ENCODE measurements at places on chromosomes 7 and 10. TPM values are rescaled to one million over a fixed set of nuclear protein-coding genes. Genes with fewer than 3 reads are reported as not detected.

DNA sequence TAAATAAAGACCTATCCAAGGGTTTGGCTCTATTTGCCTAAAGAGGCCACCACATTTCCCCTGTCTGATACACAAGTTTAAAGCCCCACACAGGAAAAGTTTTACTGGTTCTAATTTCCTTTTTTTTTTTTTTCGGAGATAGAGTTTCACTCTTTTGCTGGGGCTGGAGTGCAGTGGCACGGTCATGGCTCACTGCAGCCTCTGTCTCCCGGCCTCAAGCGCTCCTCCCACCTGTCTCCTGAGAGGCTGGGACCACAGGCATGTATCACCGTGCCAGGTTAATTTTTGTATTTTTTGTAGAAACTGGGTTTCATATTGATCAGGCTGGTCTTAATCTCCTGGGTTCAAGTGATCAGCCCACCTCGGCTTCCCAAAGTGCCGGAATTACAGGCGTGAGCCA is 53.3 kb upstream of the ASAH2 start:
- H3K27me3 ChIP-seq = no peaks in the 10 kb centered on the region
- no peak overlapping the region for H3K4me3 ChIP-seq
- H3K36me3 ChIP-seq = no peaks in the 10 kb centered on the region
- H3K4me1 ChIP-seq = no peaks in the 10 kb centered on the region

Gene CNPY4
- 16.1 TPM for total RNA-seq

Gene FXYD4
- total RNA-seq = not detected

DNA sequence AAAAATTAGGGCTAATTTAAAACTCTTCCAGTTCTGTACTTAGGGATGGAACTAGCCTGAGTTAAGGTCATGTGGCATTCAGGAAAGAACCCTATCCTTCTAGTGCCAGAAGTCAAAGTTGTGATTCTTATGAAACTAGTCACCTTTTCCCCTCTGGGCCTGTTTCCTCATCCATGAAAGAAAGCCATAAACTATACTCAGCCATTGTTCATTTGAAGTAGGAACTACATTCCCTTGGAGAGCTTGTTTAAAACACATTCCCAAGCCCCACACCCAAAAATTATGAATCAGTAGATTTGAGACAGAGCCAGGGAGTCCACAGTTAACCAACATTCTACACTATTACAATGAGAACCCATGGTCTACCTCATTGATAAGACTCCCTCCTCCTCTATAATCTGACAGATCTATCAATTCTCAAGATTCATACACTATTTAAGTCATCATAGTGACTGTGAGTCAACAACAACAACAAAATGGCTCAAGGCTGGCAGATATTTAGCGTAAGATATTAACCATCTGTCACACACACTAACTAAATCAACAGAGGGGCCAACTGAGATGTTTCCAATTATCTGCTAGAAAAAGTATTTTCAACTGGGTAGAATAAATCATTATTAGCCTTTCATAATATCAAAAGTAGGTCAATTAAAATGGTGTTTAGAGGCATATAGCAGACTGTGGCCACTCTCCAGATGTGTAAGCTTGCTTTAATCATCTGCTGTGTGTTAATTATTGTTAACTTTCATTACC is 102.3 kb downstream of the SLC25A13 start:
- no peaks in the 10 kb centered on the region for H3K36me3 ChIP-seq
- peaks cover 14% of the 10 kb centered on the region for H3K4me1 ChIP-seq
- H3K27me3 ChIP-seq = no peaks in the 10 kb centered on the region
- no peak overlapping the region for H3K4me3 ChIP-seq
- H3K27ac ChIP-seq = peak overlapping the region; percentile 16

Gene STRIP2
- 1.1 TPM for total RNA-seq

- peak; percentile 59 for DNase-seq
- H3K27ac ChIP-seq = no peak overlapping the region
- H3K27me3 ChIP-seq = no peaks in the 10 kb centered on the region
Measured at GRCh38 chr7:158067931-158068482, 519.6 kb downstream of the PTPRN2 start.

- H3K4me1 ChIP-seq = peaks cover 4% of the 10 kb centered on the region
- H3K27me3 ChIP-seq = no peaks in the 10 kb centered on the region
- H3K36me3 ChIP-seq = no peaks in the 10 kb centered on the region
- no peak overlapping the region for H3K27ac ChIP-seq
- H3K4me3 ChIP-seq = no peak overlapping the region
Measured at GRCh38 chr7:48083114-48083830, 5.8 kb upstream of the UPP1 start.

- no peak overlapping the region for H3K4me3 ChIP-seq
- H3K36me3 ChIP-seq = no peaks in the 10 kb centered on the region
- H3K4me1 ChIP-seq = no peaks in the 10 kb centered on the region
- DNase-seq = no peak
- no peaks in the 10 kb centered on the region for H3K27me3 ChIP-seq
Measured at GRCh38 chr7:95225301-95225700, 99.0 kb downstream of the PON1 start.

- H3K4me1 ChIP-seq = no peaks in the 10 kb centered on the region
- peak; percentile 82 for DNase-seq
- H3K27me3 ChIP-seq = no peaks in the 10 kb centered on the region
- peak overlapping the region; percentile 91 for H3K4me3 ChIP-seq
- H3K27ac ChIP-seq = peak overlapping the region; percentile 93
- peaks cover 19% of the 10 kb centered on the region for H3K36me3 ChIP-seq
Measured at GRCh38 chr7:100875356-100875751, 451 bp downstream of the SRRT start.

DNA sequence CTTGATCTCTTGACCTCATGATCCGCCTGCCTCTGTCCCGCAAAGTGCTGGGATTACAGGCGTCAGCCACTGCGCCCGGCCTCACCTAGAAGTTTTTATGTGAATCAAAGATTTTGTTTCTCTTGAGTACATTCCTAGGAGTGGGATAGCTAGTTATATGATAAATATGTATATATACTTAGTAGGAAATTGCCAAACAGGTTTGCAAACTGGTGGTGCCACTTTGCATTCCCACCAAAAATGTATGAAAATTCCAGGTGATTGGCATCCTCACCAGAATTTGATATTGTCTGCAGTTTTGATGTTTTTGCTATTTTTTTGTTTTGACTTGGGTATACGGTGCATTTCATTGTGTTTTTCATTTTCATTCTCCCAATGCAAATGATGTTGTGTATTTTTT is 86.8 kb downstream of the NOD1 start:
- H3K27ac ChIP-seq = no peak overlapping the region
- DNase-seq = no peak
- H3K4me3 ChIP-seq = no peak overlapping the region
- no peaks in the 10 kb centered on the region for H3K27me3 ChIP-seq
- no peaks in the 10 kb centered on the region for H3K36me3 ChIP-seq

Gene TET1
- 6.4 TPM for total RNA-seq

Gene PRSS37
- total RNA-seq = not detected

DNA sequence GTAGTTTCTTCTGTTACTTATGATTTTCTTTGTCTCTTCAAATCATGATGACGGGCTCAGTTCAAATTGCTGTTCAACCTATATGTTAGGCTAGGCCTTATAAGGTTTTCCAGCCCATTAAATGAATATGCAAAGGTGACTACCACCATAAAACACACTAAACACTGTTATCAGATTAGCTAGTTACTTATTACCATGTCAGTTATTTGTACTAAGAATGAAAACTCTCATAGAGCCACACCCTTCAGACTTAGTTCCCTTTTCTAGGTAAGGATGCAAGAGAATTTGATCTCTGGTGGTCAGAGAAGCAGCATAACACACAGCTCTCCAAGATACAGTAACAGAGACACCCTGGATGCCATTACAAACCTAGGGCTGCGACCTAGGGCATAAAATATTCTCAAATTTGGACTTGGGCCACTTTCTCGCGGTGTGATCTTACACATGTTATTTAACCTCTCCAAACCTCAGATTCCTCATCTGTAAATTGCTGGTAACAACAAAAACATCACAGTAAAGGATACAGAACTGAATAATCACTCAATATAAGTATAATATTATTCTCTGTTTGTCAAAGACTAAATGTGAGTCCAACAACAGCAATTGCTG is 35.6 kb downstream of the ANKMY2 start:
- no peak overlapping the region for H3K4me3 ChIP-seq
- H3K36me3 ChIP-seq = peaks cover 12% of the 10 kb centered on the region

- no peak overlapping the region for H3K27ac ChIP-seq
- H3K27me3 ChIP-seq = no peaks in the 10 kb centered on the region
- H3K4me3 ChIP-seq = no peak overlapping the region
Measured at GRCh38 chr7:25294624-25295023, 66.3 kb upstream of the NPVF start.

DNA sequence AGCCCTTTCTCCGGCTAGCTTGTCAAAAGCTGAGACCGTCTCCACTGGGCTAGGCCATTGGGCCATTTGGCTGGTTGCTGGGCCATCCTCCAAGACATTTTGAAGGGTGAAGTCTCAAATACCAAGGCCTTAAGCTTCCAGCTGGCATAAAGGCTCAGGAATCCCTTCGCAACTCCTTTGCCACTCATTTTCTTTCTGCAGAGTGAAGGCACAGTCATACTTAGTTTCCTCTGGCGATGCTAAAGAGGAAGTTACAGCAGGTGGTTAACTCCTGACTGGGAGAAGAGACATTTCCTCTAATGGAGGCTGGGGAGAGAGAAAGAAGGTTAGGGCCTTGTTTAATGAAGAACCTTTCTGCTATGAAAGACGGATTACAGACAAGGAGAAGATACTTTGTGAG is 4.8 kb upstream of the REPIN1 start:
- no peak for DNase-seq
- no peak overlapping the region for H3K27ac ChIP-seq
- no peaks in the 10 kb centered on the region for H3K27me3 ChIP-seq
- peaks cover 35% of the 10 kb centered on the region for H3K4me1 ChIP-seq

- no peaks in the 10 kb centered on the region for H3K27me3 ChIP-seq
- H3K27ac ChIP-seq = peak overlapping the region; percentile 91
- no peak for DNase-seq
- no peaks in the 10 kb centered on the region for H3K4me1 ChIP-seq
Measured at GRCh38 chr10:100004805-100005510, 4.8 kb downstream of the DNMBP start.

Gene OR2A42
- not detected for total RNA-seq

DNA sequence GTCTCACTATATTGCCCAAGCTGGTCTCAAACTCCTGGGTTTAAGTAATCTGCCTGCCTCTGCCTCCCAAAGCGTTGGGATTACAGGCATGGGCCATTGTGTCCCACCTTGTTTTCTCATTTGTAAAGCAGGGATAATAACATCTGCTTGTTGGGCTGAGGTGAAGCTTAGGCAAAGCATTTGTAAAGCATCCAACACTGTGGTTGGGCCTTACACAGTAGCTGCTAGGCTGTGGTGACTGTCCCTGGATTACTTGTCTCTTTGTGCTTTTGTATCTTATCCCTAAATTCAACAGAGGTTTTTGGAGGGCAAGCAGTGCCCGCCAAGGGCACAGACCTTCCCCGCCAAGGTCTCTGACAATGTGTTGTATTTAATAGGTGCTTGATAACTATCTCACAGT is 14.3 kb downstream of the HKDC1 start:
- DNase-seq = no peak
- no peaks in the 10 kb centered on the region for H3K4me1 ChIP-seq
- no peak overlapping the region for H3K27ac ChIP-seq
- H3K36me3 ChIP-seq = no peaks in the 10 kb centered on the region
- no peak overlapping the region for H3K4me3 ChIP-seq
- H3K27me3 ChIP-seq = no peaks in the 10 kb centered on the region

Gene DUSP5
- 3.6 TPM for total RNA-seq

DNA sequence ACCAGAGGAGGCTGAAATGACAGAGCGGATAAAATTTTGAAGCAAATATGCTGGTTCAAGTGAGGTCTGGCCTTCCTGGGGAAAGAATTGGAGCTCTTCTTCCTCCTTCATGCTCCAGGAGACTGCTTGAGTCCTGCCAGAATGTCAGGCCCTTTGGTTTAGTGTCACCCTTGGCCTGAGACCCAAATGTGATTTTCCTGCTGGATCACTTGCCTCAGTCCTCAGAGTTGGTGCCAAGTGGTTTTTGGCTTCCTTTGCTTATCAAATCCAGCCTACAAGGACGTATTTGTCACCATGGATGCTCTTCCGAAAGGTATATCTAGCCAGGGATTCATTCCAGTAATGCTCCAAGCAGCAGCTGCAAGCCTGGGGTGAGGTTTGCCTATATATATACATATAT is 118.4 kb downstream of the PLPP4 start:
- H3K36me3 ChIP-seq = no peaks in the 10 kb centered on the region
- no peak overlapping the region for H3K27ac ChIP-seq
- H3K27me3 ChIP-seq = no peaks in the 10 kb centered on the region
- H3K4me1 ChIP-seq = no peaks in the 10 kb centered on the region

DNA sequence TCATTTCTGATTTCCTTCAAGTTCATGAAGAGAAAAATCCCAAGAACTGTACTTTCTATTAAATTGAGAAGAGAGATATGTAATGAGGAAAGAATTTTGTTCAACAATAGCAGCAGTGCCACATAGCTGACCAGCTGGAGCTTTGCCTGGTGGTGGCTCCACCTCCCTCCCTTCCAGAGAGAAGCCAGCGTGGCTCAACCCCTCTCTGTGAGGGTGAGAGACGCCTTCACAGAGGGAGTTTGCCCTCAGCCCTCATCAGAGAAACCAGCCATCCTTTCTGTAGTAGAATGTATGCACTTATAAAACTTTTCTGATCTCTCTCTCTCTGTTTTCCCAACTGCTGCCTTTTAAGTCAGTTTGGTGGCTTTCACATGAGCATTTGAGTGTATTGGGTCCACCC is 20.5 kb upstream of the COL1A2 start:
- no peaks in the 10 kb centered on the region for H3K36me3 ChIP-seq
- H3K27me3 ChIP-seq = no peaks in the 10 kb centered on the region
- H3K27ac ChIP-seq = peak overlapping the region; percentile 86
- H3K4me1 ChIP-seq = peaks cover 42% of the 10 kb centered on the region

Measured in sigmoid colon (tissue), 7 donors.